Cortex of kidney (tissue), 1 donor: ENCODE measurements at places on chromosomes 7 and 10.

GRCh38 chr7:20602306-20602705 lies 13.2 kb upstream of the ABCB5 start:
- DNase-seq: no peak

GRCh38 chr7:134804351-134804750 lies 24.9 kb downstream of the CALD1 start:
- no peak for DNase-seq

GRCh38 chr7:158646766-158647474 lies 57.7 kb downstream of the NCAPG2 start:
- no peak for DNase-seq

DNA sequence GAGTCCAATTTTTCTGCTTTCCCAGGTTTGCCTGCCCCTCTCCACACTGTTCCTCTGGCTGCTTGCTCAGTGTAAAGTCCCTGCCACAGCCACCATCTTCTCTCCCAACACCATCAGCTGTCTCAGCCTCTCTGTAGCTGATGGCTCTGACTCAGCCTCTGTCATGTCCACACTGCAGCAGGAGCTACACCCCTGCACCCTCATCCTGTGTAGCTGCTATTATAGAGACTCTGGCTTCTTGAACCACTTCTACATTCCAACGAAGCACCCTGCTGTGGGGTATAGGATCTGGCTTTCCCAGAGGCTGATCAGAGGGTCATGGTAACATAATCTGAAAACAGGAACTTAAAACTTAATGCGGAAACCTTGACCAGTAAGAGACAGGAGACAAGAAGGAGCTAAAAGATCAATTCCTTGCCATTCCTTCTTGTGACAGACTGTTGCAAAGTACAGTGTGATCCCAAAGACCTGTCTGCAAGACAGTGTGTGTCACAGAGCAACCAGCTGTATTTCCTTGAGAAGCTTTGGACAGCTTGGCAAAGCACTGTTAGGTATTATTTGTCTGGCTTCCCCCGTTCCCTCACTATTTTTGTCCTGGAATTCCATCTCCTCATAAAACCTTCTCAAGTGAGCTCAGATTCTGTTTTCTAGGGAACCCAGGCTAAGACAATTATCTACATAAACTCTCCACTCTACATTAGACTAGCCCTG lies 42.3 kb downstream of the NRCAM start:
- DNase-seq: no peak

DNA sequence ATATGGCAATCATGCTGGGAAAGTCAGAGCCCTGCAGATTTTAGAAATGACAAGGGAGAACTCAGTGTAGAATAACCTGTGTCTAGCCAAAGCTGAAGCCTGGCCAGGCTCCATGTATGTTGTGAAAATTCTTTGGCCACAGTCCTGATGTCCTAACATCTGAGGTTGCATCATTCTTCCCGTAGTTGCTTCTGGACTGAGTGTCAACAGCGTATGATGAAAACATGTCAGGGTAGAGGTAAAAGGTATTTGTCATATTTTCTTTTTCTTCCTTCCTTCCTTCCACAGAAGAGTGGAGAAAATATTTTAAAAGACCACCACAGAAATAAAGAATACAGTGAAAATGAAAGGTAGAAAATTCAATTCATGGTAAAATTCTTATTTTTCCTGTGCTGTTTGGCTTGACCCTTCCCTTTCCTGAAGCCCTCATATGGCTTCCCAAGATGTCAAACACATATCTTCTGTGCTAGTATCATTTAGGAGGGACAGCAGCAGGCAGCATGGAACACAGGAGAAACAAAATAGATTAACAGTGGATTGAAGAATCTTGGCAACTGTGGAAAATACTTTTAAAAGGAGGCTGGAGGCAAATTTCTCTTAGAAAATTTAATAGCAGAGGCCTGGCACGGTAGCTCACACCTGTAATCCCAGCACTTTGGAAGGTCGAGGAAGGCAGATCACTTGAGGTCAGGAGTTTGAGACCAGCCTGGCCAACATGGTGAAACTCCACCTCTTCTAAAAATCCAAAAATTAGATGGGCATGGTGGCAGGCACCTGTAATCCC lies 18.9 kb upstream of the NRBF2 start:
- DNase-seq: no peak

DNA sequence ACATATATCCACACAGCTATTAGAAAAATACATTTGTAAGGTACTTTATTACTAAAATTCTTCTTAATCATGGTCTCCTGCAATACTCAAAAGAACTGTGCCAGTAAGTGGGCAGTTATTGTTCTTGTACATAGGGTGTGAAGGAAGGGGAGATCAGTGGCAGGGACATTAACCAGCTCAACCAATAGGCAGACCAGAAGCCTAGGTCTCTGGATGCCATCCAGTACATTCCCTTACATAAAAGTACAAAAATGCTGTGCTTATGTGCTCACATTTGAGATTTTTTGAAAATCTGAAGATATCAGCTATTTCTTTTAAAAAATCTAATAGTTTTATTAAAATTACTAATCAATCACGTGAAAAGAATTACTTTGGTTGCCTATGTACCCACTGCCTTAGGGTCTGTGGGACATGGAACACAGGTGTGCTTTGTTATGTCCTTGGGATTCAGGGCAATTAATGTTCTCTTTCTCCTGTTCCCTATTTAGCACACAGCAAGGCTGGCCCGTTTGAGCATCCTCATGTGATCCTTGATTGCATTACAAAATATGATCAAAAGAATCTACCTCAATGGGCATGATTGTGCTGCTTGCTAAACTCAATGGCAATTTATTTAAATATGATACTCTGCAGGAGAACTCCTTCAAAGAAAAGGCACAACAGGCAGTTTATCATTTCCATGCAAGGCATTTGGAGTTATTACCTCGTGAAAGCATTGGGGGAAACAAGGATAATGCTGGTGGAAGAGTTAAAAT lies 22.7 kb downstream of the TWIST1 start:
- no peak for DNase-seq

GRCh38 chr7:94054130-94054529 lies 50.0 kb upstream of the BET1 start:
- DNase-seq: no peak

GRCh38 chr7:69961436-69961835 lies 363.2 kb downstream of the AUTS2 start:
- no peak for DNase-seq

GRCh38 chr7:48540746-48541145 lies 369.5 kb downstream of the ABCA13 start:
- no peak for DNase-seq

DNA sequence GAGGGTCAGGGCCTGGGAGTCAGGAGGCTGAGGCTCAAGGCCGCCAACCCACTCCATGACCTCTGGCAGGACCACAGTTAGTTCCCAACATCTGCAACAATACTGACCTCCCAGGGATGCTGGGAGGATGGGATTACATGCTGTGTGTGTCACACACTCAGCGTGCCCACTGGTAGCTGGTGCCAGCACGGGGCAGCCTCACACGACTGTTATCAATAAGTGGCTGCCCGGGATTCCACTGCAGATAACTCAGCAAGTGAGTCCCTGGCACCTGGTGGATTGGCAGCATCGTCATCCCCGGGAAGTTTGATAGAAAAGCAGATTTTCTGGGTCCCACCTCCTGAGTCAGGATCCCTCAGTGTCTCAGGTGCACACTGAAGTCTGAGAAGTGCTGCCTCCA lies 110.3 kb downstream of the SLIT1 start:
- no peak for DNase-seq

DNA sequence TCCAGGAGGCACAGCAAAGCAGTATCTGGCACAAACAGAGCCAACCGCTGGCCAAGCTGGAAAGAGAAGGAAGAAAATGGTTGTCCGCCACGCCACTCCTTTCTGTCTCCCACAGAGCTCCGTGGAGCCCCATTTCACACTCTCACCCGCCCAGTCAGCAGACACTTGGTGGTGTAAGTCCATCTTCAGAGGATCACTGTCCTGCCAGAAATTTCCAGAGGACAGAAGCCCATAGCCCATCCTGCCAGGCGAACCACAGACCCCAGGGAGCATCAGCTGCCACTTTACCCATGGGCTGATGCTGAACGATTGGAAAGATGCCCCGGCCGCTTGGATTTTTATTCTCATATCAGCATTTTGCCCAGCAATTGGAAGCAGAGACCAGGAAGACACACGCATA lies 144.7 kb upstream of the LYZL2 start:
- no peak for DNase-seq

DNA sequence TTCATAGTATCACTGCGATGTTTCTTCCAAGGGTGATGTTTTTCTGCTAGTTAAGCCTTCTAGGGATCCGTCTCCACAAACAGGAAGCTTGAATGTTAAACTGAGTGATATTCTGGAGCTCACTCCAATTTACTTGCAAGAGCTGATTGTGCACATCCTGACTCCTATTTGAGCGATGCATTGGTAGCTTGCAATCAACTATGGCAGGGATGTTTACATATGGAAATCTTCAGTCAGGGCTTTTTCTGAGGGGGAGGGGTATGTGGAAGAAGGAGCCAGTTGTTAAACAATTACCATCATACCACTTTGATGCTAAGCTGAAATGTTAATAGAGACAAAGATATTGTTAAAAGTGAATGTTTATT lies 43.2 kb upstream of the NXPH1 start:
- no peak for DNase-seq

DNA sequence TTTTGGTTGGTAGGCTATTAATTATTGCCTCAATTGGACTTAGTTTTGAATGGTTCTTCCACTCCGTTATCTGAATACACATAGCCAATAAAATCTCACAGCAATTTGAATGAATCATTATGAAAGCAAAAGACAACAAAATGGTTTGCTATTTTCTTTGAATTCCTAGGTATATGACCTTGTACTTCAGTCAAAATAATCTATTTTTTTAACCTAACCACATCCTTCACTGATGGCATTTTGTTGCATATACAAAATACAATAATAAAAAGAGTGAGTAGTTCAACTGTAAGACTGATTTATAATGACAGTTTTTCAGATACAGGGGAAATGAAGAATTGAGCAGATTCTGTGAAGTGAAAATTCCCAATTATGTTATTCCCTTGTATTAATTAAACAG lies 433.1 kb downstream of the HTR7 start:
- DNase-seq: no peak

GRCh38 chr10:7788639-7789286 lies 786 bp downstream of the ATP5F1C start:
- DNase-seq: no peak

- DNase-seq: no peak
Measured at GRCh38 chr10:73232887-73233286, 14.2 kb downstream of the DNAJC9 start.

DNA sequence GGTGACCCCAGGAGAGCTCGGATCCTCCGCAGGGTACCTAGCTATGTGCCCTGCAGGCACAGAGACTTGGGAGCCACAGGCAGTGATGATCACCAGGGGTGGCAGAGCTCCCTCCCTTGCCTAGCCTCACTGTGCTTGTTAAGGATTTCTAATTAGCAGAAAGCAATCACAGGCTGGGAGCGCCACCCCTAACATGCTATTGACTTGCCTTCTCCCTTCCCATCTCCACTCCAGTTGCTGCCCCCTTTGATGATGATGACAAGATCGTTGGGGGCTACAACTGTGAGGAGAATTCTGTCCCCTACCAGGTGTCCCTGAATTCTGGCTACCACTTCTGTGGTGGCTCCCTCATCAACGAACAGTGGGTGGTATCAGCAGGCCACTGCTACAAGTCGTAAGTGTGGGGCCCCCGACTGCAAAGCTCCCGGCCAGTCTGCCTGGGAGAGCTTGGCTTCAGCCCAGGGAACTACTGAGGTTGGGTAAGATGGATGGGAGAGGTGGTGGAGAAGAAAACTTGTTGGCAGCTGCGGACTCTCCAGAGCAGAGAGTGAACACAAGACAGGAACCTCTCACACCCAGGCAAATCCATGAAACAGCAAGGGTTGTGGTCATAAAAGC lies 1.2 kb downstream of the PRSS1 start:
- no peak for DNase-seq

DNA sequence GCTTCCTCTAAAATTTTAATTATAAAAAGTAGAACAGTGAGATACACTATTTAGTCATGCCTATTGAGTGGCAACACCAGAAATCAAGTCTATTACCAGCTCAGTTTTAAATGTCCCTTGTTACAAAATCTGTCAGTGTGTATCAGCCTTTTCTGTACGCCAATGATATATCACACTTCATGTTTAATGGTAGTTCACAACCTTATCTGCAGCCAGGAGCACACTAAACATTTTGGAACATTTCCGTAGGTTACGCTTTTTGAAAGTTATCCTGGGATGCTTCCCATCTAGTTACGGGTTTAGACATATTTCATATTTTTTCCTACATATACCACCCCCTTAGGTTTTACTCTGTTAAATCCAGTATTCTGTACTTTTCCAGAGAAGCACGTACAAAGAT lies 5.4 kb downstream of the HNRNPA2B1 start:
- no peak for DNase-seq
